Progenitor cell of endocrine pancreas (in vitro differentiated cells): ENCODE measurements at places on chromosomes 12 and 14.

DNA sequence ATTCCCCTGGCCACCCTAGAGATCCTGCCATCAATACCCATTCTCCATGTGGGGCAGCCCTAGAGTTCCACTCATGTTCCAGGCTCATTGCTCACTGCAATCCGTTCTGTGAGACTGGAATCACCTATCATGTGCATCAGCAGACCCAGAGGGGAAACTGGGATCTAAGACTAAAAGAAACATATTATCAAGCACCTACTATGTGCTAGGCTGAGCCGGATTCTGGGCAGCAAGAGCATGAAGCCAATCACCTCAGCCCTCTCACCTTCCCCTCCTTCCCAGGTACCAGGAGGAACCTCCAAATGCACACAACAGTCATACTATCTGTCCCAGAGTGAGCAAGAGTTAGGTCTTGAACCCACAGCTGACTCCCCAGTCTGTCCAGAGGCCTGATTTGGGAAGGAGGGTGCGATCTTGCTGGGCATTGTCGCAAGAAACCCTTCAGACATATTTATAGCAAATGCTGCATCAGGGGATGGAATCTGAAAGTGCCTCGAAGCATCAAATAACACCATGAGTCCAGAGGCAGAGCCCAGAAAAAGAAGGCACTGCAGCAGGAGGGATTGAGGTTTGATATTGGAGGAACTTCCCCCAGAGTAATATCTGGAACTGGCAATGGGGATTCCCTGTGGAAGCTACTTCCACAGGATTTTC, 6.7 kb upstream of the CACNB3 start:
- DNase-seq: no peak

DNA sequence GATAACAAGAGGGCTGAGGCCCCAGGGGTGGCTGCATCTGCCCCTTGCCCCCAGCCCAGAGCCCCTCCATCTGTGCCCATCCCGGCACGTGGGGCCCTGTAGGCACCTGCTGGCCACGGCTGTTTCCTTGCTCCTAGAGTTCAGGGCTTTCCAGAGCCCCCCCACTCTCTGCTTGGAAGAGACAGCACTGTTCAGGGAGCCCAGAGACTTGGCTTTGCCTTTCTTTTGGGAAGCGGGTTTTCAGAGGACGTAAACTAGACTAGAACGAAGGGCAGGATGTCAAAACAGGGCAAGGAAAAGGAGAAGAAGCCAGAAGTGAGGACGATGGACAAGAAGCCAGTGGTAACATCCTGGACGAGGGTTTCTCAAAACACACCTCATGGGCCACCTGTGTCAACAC, 163.3 kb upstream of the LHX5 start:
- no peak for DNase-seq

- DNase-seq: no peak
Measured at GRCh38 chr12:996881-997280, 5.9 kb downstream of the ERC1 start.

GRCh38 chr14:50530794-50531365, 1.5 kb downstream of the MAP4K5 start:
- no peak for DNase-seq

DNA sequence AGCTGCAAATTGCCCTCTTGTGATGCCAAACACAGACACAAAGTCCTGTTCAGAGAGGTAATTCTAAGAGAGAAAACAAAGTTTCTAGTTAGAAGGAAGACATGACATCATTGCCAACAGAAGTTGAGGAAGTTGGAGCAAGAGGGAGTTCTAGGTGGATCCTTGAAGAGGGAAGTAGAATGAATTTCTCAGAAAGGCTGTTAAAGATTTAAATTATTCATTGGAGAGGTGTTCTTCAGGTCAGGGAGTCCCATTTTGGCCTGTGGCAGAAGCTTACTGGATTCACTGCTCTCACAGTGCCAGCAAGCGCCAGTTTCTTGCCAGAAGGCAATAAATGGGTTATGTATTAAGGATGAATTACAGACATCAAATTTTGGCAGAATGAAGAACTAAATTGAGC, 15.3 kb downstream of the TSFM start:
- no peak for DNase-seq

GRCh38 chr14:40911141-40911540, 695.5 kb upstream of the LRFN5 start:
- no peak for DNase-seq

DNA sequence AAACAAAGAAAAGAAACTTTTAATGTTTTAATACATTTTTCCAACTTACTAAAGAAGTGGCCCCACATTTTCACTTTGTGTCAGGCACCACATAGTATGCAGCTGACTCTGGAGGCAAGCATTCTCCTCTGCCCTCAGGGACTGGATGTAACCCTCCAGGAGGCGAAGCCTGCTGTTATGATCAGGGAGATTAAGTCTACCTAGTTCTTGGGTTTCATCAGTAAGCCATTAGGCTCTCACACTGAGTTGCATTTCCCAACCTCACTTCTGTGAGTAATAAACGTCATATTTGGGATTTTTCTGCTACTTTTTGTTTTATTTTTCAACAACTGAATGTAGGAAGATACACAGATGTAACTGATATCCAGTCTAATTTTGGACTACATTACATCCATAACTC, 101.2 kb upstream of the LRFN5 start:
- DNase-seq: no peak

GRCh38 chr14:63288853-63289252, 29.9 kb downstream of the GPHB5 start:
- no peak for DNase-seq

GRCh38 chr12:122437656-122438121, 15.2 kb upstream of the CLIP1 start:
- DNase-seq: no peak

- no peak for DNase-seq
Measured at GRCh38 chr12:77031745-77032144, 33.6 kb downstream of the E2F7 start.

- DNase-seq: no peak
Measured at GRCh38 chr14:106455026-106455425, 928.6 kb downstream of the TMEM121 start.

DNA sequence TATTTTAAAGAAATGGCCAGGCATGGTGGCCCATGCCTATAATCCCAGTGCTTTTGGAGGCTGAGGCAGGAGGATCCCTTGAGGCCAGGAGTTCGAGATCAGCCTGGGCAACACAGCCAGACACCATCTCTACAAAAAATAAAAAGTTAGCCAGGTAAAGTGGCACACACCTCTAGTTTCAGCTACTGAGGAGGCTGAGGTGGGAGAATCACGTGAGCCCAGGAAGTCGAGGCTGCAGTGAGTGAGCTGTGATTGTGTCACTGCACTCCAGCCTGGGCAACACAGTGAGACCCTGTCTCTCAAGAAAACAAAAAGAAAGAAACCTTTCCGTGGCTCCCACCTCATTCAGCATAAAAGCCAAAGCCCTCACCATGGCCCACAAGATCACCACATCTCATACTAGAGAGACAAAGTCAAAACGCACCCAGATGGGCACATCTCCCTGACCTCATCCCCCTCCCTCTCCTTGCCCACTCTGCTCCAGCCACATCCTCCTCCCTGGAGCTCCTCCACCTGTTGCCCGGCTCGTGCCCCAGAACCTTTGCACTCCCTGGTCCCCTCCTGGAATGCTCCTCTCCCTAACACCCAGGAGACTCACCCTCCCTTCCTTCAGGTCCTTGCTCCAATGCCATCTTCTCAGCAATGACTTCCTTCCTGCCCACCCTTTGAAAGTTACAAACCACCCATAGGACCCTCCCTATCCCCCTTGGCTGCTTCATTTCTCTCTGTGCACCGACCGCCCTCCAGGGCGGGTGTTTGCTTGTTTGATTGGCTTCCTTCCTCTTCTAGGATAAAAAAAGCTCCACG, 4.8 kb upstream of the SCARB1 start:
- DNase-seq: no peak
